Activated naive CD4-positive, alpha-beta T cell treated with anti-CD3 and anti-CD28 coated beads, Interleukin-2, amount 50 U/mL, for 16 hours (primary cell): ENCODE measurements at places on chromosomes 16 and 17.

- no peak for DNase-seq
Observed at GRCh38 chr16:72291121-72291520, 119.2 kb upstream of the PMFBP1 start.

- DNase-seq, result no peak
Observed at GRCh38 chr17:50329716-50330115, 16.2 kb upstream of the XYLT2 start.

DNA sequence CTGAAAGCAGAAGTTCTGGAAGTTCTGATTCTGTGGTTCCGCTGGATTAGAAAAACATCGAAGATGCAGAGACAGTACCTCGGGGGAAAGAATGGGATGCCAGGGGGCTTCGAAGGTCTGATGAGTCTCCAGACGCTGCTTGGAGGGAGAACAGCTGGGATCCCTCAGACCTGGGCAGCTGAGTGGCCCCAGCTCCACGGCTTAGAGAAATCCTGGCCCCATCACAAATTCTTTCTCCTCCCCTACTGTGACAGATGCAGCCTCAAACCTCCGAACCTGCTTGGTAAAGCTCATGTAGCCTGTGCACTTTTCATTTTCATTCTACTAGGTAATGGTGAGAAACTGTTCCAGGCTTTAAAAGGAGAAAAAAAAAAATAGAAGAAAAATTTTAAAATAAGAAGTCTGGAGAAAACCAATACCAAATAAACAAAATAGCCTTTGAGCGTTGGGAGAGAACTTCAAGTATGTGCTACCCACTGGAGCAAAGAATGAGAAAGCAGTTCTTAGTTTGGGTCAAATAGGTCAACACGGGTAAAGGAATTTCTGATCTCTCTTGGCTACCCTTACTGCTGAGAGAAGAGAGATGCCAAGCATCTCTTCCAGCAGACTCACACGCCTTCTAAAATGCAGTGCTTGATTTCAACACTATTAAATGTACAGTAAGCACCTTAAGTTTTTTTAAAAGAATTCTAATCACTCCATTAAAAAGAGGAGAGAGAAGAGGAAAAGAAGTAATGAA, 19.9 kb downstream of the MAF start:
- DNase-seq, result no peak

DNA sequence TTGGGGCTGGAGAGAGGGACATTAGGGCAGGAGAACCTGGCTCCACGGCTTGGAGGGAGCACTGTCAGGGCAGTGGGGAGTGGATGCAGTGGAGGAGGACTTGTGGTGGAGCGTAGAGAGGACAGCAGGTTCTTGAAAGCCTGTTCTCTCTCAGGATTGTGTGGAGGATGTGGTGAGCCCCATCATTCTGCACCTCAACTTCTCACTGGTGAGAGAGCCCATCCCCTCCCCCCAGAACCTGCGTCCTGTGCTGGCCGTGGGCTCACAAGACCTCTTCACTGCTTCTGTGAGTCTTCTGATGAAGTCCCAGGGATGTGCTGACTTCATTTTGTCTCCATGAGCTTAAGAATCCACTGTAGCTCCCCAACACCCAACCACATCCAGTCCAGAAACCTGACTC, 13.5 kb downstream of the COX6A2 start:
- no peak for DNase-seq

DNA sequence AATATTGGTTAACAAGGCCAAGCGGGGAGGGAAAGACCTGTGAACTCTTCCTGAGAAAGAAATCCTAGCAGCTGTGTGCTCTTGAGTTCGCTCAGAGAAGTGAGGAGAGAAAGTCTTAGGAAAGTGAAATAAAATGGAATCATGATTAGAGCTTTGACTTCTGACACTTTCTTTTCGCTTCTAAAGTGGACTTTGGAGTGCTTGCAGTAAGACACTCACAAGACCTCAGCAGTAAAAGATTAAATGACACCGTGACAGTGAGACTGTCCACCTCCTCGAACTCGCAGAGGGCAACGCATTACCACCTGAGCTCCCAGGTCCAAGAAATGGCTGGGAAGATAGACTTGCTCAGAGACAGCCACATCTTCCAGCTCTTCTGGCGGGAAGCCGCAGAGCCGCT, 71.2 kb downstream of the RNF213 start:
- no peak for DNase-seq

DNA sequence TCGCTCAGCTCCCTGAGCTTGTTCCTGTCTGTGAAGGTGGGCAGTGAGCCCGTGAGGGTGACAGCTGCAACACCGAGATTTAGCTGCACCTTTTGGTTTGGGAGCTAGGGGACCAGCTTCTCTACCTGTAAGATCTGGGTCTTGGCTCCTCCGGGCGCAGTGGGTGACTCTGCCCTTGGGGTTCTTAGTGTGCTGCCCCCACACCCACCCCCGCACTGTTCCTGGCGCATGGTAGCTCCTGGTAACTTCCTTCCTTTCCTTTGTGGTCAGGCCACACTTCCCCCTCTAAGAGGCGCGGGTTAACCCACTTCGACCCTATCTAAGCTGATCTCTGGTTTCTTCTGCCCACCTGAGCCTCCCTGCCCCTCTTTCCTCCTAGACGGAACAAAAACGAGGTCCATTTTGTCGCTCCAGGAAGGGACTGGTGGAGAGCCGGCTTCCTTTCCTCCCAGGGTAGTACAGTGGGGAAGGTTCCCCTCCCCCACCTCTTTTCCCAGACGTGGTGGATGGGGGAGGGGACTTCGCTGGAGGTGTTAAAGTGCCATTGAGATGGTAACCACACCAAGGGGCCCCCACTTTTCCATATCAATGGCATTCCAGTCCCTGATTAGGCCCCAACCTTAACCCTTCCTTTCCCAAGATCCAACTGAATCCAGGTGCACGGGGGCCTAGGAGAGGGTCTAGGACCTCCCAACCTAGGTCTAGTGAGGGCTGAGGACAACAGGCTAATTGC, 4.6 kb upstream of the CLDN9 start:
- DNase-seq, result no peak

DNA sequence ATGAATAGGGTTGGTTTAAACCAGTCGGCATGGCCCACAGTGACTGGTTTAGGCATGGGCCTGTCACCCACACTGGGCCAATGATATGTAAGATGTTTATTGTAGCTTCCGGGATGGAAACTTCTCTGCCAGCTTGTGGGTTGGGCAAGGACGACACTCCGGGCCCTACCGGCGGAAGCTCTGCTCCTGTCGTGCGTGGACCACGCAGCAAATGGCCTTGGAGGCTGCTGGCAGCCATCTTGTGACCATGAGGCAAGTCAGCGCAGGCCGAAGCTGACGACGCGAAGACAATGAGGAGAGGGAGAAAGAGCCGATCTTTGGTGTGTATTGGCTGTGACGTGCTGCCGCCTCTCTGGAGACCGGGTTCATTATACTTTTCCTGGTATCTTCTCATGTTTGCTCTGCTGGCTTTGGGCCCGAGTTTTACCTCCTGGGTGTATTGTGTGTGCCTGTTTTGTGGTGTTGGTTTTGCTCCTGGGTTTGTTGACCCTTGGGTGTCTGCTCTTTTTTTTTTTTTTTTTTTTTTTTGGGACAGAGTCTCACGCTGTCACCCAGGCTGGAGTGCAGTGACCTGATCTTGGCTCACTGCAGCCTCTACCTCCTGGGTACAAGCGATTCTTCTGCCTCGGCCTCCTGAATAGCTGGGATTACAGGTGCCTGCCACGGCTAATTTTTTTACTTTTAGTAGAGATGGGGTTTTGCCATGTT, 15.4 kb downstream of the SLC25A10 start:
- no peak for DNase-seq

DNA sequence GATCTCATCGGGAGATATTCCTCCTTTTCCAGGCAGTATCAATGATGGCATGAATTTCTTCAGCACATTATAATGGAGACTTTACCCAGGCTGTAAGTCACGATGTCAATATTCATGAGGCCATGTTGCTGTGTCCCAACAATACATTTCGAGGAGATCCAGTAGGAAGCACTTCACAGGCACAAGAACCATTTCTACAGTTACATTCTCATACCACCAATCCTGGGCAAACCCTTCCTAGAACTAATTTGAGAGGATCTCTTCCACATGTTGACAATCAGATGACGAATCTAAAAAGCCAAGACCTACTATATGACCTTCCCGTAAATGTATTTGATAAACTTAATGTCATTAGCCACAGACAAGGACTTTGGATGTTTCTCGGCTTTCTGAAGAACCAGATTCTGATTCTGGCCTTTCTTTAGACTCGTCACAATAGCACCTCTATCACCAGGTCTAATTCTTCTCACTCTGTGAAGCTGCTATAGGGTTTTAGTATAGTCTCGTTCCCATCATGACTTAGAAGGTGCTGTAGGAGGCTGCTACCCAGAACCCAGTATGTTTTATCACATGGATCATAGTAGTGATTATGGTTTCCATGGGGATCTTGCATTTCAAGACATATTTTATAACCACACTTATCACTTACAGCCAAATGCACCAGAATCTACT, 40.2 kb downstream of the C16orf87 start:
- DNase-seq, result no peak

GRCh38 chr17:45651145-45651709, 132.9 kb upstream of the CRHR1 start:
- DNase-seq, result no peak

DNA sequence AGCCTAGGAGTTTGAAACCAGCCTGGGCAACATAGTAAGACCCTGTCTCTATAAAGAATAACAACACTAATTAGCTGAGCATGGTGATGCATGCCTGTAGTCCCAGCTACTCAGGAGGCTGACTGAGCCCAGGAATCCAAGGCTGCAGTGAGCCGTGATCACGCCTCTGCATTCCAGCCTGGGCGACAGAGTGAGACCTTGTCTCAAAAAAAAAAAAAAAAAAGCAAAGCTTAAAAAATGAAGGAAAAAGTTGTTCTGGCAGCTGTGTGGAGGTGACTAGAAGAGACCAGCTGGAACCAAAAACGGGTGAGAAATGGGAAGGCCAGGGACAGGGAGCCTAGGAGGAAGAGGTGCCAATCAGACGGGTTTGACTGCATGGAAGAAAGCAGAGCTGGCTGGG, 4.2 kb downstream of the BCL7C start:
- DNase-seq, result no peak

DNA sequence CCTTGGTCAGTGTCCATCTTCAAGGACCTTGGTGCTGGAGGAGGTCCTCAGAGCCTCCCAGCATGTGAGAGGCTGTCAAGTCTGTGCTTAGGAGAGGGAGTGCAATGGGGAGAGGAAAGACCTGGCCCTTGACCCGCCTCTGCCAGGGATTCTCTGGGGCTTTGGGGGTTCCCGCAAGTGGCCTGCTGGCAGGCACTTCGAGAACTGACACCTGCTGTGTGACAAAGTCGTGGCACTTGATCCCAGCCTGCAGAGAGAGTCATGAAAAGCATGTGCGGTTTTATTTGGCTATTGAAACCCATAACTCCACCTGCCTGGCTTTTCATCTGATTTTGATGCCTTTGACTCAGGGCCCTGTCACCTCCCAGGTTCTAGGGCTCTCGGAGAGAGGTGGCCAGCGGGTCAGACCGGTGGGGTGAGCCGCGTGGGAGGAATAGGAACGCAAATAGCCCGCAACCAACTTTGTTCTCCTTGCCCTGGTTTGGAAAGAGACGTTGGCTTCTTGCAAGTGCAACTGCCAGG, 42.8 kb upstream of the GSE1 start:
- DNase-seq, result no peak

- DNase-seq, result no peak
Observed at GRCh38 chr17:49746791-49747490, 17.0 kb downstream of the FAM117A start.

- DNase-seq, result no peak
Observed at GRCh38 chr16:86632206-86632605, 53.9 kb downstream of the FOXL1 start.

- no peak for DNase-seq
Observed at GRCh38 chr16:52912565-52913173, 140.0 kb downstream of the CHD9NB start.

DNA sequence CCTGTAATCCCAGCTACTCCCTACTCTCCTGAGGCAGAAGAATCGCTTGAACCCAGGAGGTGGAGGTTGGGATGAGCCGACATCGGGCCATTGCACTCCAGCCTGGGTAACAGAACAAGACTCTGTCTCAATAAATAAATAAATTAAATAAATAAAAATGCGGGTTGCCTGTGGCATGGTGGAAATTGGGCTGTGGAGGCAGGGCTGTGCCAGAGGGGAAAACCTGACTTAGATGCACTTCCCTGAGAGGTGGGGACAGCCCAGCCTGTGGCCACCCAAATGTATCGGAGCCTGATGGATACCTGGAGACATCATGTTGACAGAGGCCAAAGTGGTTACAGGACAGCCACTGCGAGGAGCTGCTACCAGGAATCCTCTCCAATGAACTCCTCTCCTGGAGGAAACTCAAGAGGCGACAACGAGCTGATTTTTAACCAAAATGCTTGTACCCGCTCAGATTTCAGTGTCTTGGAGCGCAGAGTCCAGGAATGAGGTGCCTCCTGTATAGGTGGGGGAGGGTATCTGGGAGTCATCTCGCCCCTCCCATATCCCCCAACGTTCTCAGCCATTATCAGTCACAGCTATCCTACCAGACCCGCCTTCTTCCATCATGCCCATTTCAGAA, 32.3 kb downstream of the DDX19A start:
- no peak for DNase-seq

DNA sequence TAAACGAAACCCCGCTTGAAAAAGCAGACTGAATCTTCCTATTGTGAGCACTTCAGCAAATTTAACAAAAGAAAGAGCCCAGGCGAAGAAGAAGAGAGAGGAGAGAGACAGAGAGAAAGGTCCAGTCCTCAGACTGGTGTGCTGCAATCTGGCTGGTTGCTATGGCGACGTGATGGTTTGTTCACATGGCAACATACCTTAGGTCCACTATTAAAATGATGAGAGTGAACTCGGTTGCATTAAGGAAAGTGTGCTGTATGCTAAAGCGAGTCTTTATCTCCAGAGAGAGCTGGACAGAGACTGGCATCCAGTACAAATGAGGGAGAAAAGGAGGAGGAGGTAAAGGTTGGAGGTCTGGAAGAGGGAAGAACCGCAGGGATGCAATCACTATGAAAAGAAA, 271.8 kb upstream of the ZFHX3 start:
- no peak for DNase-seq
